Spinal cord (tissue), 10 donors: ENCODE measurements at places on chromosomes 1 and 21.

DNA sequence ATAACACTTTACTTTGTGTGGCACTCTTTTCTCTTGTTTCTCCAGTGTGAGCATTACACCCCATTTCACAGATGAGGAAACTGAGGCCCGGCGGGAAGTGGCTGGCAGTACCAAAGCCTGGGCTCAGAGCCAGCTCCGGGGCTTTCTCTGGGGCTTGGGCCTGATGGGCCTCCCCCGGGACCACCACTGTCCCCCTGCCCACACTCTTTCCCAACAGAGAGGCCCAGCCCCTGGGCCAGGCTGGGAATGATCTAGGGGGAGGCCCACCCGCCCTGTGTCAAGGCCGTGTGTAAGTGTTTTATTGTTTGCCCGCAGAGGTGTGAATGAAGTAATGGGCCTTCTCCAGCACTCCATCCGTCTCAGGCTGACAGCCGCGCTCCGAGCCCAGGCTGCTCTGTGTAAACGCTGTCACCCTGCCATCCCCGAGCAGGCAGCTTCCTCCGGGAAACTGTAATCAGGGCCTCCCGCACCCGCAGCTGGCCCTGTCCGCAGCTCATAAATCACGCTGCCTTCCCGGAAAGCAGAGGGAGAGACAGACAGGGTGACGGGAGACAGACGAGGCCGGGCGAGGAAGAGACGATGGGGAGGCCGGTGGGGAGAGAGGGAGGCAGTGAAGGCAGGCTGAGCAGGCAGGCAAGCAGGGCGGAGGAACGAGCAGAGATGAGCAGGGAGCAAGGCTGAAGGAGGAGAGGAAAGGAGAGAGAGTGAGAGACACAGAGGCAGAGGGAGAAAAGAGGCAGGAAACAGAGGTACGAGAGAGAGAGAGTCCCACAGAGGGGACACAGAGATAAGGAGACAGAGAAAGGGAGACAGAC lies 109.7 kb upstream of the ZBTB40 start:
- DNase-seq = no peak

DNA sequence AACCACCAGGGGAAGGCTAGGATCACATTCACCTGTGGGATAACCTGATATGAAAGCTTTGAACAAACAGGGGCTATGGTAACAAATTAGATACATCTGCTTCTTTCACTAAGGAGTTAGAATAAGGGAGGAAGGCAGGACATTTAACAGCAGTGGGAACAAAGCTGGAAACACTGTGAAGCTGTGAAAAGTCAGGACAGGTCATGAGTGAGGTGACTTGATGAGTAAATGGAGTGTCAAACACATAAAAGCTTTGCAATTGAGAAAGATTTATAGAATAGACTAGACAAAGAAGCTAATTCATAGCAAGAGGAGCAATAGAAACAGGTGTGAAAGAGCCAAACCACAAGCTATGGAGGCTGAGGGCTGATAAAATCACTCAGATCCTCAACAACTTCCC lies 110.0 kb downstream of the ASTN1 start:
- no peak for DNase-seq

DNA sequence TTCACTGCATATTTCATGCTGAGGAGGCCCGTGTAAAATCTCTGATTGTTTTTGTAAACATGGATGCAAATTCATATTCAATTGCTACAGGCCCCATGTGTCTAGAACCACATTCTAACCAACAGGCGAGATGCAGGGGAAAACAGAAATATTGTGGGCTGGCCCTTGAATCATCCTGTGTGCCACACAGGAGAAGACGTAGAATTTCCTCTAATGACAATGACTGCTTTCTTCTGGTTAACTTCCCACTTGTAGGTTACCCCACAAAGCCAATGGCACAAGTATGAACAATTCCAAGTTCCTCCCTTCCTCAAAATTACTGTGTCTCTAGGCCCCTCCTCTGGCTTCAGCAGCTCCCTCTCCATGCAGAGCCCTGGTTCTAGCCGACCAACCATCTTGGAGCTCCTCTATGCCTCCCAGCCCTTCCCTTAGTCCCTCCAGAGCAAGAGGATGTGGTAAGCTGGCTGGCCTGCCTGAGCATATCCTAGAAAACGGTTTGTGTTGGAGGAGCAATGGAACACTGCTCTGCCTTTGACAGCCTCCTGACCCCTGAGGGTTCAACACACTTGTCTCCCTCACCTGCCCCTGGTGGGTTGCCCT lies 205.2 kb downstream of the HS2ST1 start:
- no peak for DNase-seq

DNA sequence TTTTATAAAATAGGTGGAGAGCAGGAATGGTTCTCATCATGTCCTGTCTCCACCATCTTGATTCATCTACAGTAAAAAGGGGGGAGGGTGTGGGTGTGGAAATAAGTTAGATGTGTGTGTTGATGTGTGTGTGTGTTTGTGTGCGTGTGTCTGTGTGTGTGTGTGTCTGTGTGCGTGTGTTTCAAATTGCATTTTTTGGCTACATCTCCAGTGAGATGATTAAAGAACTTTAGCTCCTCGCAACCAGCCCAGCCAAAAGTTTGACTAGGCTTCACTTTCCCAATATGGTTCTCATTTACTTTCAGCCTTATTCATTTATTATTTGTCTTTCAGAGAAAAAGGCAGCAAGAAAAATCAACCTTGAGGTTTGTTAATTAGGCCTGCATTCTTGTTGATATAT lies 14.7 kb upstream of the HAO2 start:
- DNase-seq = no peak

GRCh38 chr1:8873506-8874229 lies 4.8 kb downstream of the ENO1 start:
- DNase-seq = no peak

DNA sequence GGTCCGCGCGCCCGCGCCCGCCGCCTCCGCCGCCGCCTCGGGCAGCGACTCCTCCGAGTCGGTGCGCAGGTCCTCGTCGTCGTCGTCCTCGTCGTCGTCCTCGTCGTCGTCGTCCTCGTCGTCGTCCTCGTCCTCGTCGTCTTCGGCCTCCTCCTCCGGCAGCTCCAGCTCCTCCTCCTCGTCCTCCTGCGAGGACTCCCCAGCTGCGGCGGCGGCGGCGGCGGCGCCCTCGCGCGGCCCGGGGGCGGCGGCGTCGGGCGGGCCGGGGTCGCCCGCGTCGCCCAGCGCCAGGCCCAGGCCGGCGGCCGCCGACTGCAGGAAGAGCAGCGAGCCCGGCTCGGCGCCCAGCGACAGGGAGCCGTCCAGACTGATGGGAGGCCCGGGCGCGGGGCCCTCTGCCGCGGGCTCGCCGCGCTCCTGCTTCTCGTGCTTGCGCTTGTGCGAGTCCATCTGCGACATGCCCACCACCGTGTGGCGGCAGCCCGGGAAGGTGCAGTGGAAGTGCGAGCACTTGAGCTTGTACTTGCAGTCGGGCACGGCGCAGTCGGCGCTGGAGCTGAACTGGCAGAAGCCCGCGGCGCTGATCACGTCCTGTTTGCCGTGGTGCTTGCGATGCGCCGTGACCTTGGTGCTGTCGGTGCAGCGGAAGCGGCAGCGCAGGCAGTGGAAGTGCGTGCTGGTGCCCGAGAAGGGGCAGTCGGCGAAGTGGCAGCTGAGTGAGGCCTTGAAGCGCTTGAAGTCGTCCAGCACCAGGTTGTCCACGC lies 157.3 kb downstream of the CASZ1 start:
- DNase-seq = no peak

- DNase-seq = no peak
Observed at GRCh38 chr1:110464340-110464739, 13.4 kb downstream of the PROK1 start.

DNA sequence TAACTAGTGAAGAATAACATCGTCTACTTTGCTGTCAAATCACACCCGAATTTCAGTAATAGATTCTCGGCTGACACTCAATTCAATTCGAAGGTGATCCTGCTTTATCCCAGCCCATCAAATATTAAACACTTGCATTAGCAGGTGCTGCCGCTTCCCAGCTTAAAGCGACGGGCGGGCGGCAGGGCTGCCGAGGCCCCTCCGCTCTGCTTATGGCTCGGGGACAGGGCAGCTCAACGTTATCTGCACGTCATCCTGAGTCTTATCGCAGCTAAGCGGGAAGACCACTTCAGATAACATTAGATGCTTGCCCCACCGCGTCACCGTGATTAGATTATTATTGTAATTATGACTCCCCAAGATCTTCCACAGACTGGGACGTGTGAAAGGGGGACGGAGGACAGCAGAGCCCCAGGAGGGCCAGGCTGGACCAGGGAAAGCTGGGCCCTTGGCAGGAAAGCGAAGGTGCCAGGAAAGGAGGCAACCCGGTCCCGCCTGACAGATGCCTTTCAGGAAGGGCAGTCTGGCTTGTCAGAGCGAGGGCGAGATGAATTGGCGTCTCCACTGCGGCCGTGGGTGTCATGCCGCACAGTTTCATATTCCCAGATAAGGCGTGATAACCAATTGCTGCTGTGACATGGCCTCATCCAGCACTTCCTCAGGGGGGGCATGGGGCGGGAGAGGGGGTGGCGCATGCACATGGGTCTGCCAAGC lies 37.0 kb downstream of the DMAP1 start:
- DNase-seq = no peak

DNA sequence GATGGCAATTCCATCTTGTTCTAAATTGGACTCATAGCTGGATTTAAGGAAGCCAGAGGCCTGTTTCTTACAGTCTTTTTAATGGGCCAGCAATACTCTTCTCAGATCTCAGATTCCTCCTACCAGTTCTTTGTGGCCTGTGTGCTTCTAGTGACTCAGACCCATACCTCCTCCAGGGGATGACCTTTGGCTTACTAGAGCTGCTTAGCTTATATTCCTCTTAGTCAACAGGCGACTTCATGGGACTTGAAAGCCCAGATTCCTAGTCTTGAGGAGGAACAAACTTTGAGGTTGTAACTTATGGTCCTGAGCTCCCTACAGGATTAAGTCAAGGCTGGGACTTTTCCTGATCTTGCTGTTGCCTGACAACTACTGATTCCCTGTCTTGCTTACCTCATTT lies 12.4 kb upstream of the PAPPA2 start:
- DNase-seq = no peak

- no peak for DNase-seq
Observed at GRCh38 chr1:241837901-241838300, 10.1 kb upstream of the EXO1 start.

- DNase-seq = no peak
Observed at GRCh38 chr21:46314441-46315020, 9.1 kb downstream of the C21orf58 start.

DNA sequence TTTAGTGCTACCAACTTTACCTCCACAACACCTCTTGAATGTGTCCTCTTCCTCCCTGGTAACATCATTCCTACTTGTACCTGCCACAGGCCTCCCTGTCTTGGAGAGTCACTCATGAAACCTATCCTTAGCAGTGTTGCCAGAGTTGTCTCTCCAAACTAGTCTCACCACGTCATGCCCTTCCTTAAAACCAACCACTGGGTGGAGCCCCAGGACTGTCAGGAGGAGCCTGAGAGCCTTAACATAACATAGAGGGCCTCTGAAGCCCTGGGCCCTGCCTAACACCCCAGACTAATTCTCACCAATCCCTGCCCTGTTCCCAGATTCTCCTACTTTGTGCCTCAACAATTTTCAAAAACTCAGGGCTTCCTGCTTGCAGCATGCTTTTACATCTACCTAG lies 65.3 kb downstream of the ZNF697 start:
- no peak for DNase-seq

- no peak for DNase-seq
Observed at GRCh38 chr1:184535191-184535970, 148.6 kb downstream of the C1orf21 start.

DNA sequence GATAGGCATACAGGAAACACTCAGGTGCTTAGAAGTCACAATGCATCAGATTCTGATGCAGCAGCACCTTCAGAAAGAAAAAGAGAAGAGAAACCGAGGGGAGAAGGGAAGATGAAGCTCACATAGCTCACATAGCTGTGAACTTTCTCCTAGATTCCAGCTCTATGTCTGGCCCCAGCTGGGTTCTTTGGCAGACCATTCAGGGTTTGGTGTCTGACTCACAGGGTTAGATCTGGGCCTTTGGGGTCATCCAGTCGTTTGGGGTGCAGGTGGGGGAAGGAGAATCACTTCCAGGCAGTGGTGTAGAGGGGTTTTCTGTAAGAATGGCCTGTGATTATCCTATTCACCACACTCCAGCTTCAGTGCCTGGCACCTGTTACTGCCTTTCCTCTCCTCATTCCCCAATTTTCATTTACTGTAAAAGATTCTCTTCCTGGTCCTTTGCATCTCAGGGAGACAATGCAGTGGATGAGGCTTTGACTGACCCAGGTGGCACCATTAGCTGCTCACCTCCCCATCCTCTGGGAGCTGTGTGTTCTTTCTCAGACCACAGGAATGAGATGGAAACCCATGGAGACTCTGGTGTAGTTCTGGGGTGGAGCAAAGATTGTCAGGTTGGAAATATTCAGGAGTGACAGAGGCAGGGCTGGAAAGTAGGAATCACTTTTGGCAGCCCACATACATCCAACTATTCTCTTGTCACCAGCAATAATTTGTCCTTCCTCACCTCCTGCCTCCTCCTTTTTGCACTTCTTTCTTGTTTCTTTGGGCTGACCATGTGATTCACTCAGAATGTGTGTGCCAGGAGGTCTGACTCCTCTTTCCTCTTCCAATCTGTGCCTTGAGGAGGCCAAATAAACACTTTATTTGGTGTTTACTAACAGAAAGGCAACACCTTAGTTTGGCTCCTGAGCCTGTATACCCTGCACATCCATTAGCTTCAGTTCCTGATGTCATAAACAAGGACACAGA lies 103.3 kb downstream of the PAPPA2 start:
- DNase-seq = no peak

DNA sequence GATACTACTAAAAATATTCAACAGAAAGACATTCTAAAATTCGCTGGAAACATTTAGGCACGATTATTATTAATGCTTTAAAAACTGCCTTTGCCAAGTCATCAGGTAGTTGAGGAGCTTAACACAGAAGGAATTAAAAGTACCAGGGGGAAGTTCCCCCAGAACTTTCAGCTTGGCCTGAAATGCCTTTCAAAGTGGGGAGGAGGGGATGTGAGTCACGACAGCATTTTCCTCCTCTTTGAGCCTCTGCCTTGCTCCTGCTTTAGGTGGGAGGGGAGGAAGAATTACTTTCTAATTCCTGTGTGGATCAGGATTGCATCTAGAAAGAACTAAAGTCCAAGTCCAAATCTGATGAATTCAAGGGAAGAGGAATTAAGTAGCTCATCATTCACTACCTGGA lies 183.7 kb downstream of the CLIC6 start:
- DNase-seq = no peak

- DNase-seq = peak; percentile 13
Observed at GRCh38 chr1:7089497-7089896, 304.2 kb downstream of the CAMTA1 start.

- DNase-seq = no peak
Observed at GRCh38 chr1:75745276-75745675, 20.8 kb downstream of the ACADM start.
